Activated CD8-positive, alpha-beta memory T cell treated with anti-CD3 and anti-CD28 coated beads for 48 hours (primary cell): ENCODE measurements at places on chromosomes 16 and 17.

DNA sequence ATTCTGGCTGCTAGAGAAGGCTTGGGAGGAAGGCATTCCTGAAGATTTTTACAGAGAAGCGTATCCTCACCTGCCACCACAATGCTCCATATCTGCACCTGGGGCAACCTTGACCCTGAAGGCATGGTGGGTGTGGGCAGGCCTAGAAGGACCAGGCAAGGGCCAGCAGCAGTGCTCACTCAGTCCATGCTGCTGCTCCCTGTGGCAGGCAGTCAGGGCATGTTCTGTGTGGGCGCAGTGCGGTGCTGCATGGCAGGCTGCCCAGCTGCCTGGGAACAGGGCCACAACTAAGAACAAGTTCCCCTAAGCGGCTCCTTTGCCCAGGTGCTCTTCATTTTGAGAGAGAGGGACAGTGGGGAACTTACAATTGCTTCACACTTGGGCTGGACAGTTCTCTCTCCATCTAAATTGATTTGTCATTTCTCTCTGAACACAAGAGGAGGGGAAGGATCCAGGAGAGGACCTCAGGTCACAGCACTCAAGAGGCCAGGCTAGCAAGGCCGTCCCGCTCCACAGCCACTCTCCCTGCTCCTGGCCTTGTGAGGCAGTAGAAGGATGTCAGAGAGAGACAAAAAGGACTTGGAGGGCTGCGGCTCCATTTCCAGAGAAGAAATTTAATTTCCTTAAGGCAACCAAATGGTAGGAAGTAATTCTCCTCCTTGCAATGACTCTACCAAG is 158.8 kb downstream of the AATF start:
- no peak for DNase-seq

DNA sequence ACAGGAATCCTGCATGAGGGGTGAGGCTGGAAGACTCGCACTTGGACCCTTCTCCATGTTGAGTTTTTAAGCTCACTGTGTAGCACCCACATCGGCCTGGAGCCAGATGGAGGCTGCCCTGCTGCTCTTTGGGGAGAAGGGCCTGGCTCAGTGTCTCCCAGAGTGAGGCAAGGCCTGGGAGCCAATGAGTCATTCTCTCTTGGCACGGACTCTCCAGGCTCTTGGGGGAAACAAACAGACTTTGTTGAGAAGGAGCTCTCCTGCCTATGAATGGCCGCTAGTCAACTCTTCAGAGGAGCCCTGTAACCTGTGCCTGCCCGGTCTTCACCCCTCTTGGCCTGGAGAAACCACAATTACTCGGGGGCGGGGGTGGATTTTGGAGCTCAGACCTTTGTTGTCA is 50.8 kb upstream of the MAF start:
- DNase-seq, result no peak

- no peak for DNase-seq
Measured at GRCh38 chr16:67388591-67388990, 4.7 kb downstream of the TPPP3 start.

GRCh38 chr17:11747441-11747840 is 149.2 kb downstream of the DNAH9 start:
- DNase-seq, result no peak

DNA sequence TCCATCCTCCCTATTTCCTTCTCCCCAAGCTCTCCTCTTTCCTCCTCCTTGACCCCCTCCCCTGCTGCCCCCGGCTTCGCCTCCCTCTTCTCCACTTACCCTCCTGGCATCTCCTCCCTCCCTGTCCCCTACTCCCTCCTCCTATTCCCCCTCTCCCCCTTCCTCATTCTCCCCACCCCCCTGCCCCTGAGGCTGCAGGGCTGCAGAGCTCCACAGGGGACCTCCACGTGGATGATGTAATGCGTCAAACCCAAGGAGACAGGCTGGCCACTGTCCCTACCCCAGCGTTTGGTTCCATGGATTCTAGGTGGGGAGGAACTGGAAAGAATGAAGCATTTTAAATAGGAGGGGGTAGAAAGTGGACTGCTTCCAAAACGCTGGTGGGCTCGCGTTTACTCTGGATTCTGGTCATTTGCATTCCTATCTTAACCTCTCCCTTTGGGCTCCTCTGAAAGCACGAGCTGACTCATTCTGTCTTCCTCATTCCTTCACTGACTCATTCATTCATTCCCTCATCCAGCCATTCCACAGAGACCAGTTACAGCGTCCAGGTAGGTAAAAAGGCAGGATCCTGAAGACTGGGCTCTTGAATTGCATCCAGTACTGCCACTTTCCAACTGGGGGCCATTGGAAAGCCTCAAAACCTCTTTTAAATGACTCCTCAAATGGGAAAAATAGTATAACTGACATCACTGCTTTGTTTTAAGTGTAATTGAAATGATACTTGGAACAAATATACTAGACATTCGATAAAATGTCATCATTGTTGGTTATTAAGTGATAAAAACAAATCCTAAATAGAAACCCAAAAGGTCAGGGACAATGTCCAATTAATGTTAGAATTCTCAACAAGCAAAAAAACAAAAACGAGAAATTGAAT is 943 bp upstream of the COTL1 start:
- no peak for DNase-seq

DNA sequence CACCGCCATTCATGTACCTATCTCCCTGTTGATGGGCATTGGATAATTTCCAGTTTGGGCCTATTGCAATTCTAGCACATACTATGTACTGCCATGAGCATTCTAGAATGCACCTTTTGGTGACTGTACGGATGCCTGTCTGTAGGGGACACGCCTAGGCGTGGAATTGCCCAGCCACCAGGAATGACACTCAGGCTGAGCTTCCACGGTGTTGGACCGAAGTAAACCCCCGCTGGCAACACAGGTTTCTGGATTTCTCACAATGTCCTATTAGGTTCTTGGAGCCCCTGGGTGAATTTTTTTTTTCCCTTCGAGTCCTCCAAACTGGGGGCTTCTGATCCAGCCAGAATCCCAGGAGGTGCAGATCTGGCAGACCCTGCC is 146.6 kb downstream of the IRF8 start:
- DNase-seq, result no peak

DNA sequence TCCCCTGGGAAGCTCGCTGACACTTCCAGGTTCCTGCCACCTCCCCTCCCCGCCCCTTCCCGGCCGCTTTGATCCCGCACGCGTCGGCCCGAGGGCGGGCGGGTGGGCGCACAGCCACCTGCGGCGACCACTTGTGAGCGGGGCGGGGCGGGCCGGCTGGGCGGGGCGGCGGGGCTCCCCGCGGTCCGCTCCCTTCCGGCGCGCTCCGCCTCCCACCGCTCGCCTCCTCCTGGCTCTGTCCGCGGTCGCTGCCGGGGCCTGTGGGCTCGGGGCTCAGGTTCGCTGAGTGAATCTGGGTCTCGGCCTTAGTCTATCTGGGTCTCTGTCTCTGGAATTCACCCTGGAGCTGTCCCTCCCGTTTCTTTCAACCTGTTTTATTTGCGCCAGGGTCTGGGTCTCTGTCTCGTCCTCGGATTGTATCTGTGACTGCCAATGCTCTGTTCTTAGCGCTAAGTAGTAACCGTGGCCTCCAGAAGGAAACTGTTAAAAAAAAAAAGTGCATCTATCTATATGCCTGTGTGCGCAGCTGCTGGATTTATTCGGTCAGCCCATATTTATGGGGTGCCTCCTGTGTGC is 2.7 kb upstream of the HES7 start:
- DNase-seq, result peak; percentile 40

GRCh38 chr16:12145918-12146317 is 169.4 kb downstream of the SNX29 start:
- no peak for DNase-seq

GRCh38 chr17:2710803-2711607 is 559 bp downstream of the CLUH start:
- DNase-seq, result no peak

DNA sequence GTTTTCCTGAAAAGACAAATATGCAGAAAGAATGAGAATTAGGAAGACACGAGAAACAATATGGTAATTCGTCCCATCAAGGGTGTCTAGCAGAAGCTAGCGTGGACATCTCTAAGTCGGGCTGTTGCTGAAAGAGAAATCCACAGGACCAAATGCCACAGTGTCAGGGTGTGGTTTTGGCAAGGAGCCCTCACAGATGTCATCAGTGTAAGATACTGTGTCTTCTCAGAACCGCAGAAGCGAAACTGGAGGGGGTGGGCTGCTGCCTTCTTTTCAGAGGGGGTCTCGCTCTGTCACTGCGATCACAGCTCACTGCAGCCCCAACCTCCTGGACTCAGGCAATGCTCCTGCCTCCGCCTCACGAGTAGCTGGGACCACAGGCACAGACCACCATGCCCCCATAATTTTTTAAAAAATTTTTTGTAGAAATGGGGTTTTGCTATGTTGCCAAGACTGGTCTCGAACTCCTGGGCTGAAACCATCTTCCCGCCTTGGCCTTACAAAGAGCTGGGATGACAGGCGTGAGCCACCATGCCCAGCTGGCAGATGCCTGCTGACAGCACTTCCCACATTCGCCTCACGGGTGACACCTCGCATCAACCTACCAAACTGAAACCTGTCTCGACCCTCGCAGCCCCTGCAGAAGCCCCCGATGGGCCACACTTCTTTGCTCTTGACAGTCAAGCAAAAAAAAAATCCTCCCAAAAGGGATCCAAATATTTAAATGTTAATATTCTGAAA is 26.2 kb downstream of the TRAP1 start:
- DNase-seq, result no peak

DNA sequence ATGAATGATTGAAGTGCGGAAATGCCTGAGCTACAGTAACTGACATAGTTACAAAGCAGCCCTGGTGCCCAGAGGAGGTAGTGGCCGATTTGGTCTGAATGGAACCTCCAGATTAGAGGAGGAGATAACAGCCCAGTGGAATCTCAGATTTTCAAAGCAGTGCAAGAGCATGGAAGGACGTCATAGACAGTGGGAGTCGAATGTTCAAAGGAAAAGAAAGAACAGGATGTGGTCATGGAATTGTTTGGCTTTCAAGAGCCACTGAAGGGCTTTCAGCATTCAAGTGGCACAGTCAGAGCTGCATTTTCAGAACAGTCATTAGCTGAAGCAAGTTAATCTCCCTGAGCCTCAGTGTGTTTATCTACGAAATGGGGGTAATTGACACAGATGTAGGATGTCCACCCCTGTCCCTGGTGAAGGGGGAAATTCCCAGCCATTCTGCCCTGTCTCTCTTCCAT is 104.6 kb upstream of the CACNG3 start:
- no peak for DNase-seq

GRCh38 chr17:37016780-37017179 is 68.0 kb downstream of the AATF start:
- DNase-seq, result no peak
